MM.1S (cell line): ENCODE measurements at places on chromosomes 7 and 10.

DNA sequence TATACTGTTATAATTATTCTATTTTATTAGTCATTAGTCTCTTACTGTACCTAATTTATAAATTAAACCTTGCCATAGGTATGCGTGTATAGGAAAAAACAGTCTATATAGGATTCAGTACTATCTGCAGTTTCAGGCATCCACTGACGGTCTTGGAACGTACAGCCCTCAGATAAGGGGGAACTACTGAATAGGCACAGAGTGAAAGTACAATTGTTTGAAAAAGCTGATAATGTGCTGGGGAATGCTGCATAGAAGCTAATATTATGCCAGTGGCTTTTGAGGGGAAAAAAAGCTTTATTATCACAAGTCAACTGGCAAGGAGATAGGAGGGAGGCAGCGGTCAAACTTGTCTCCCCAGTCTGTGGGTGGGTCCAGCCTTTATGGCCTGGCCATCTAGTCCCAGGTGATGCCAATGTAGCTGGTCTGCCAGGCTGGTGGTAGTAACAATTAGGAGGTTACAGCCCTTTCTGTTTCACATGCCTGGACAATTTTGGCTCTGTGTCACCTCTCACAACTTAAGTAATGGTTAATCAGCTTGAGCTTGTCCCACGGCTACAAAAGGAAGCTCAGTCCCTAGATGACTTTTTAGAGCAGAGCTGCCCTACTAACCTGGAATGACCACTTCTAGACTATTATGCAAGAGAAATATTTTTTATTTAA, 8.3 kb upstream of the FMC1 start:
- DNase-seq: no peak

- DNase-seq: no peak
Observed at GRCh38 chr10:87578160-87578841, 73.6 kb downstream of the MINPP1 start.

GRCh38 chr10:73099141-73099540, 2.5 kb upstream of the P4HA1 start:
- DNase-seq: no peak

DNA sequence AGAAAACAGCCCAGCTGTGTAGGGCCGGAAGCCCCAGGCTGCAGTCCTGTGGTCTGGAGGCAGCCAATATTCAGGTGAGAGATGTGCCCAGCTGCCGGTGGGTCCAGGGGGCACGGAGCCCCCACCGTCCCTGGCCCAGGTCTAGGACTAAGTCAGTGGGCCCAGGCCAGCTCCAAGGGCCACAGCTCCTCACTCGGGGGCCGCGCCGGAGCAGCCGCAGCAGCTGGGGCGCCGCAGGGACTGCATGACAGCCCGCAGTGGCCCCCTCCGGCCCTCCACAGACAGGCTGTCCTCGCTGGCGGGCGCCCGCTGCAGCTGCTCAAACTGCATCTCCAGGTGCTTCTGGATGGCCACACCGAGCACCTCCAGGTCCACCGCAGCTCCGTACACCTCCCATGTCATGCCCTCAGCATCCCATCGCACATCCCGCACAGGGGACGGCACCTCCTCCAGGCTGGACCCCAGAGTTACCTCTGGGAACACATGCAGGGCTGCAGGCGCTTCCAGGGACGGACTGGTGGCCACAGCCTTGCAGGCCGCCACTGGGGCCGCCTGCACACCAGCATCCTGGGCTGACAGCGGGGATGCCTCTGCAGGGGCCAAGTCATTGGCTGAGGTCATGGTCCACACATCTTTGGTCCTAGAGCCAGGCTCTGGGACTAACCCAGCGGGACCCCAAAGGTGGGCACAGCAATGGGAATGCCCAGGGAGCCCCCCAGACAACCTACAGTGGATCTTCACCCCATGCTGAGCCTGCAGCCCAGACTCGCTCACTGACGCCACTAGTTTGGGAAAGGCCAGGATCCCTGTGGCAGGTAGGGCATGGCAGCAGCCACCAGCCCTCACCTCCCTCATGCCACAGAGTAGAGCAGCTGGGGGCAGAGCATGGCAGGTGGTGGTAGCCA, 7.0 kb downstream of the GPRIN2 start:
- no peak for DNase-seq
